Adrenal gland (tissue), 19 donors: ENCODE measurements at places on chromosomes 13 and 19. TPM values are rescaled to one million over a fixed set of nuclear protein-coding genes. Genes with fewer than 3 reads are reported as not detected.

DNA sequence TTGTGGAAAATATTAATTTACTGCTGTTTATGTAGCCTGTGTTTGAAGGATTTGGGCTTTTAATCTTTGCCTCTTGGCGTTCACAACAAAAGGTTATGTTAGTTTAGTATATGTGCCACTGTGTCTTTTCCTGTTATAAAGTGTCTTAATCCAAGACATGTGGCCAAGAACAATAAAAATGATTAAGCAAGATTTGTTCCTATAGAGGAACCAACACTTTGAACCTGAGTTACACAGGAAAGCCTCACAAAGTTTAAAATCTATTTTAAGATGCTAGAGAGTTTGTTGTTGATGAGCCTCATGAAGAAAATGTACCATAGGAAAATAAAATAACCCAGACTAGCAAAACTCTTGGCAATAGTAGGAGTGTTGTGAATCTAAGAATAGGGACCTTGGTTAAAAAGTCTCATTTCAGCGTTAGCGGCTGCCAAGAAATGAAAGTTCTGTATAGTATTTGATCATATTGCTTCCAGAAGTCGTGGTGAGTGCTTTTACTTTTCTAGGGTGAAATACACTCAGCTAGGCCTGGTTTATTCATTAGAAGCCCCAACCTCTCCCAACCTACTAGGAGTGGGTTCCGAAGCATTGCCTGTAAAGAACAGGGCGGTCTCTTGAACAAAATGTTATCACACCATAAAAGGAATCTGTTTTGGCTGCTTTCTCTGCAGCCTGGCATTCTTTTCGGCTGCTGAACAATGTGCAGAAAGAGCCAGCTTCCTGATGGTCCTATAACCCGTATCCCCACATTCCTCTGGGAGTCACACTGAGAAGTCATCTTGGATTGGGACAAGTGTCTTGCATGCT is 102.6 kb downstream of the LRCH1 start:
- no peak overlapping the region for H3K4me3 ChIP-seq
- no peaks in the 10 kb centered on the region for H3K27me3 ChIP-seq
- no peak overlapping the region for H3K27ac ChIP-seq
- DNase-seq = no peak
- no peaks in the 10 kb centered on the region for H3K36me3 ChIP-seq

- H3K36me3 ChIP-seq = no peaks in the 10 kb centered on the region
- H3K27ac ChIP-seq = no peak overlapping the region
- no peak overlapping the region for H3K4me3 ChIP-seq
- no peaks in the 10 kb centered on the region for H3K4me1 ChIP-seq
These were observed 32.7 kb downstream of the VSTM1 start for GRCh38 chr19:54030895-54031586.

DNA sequence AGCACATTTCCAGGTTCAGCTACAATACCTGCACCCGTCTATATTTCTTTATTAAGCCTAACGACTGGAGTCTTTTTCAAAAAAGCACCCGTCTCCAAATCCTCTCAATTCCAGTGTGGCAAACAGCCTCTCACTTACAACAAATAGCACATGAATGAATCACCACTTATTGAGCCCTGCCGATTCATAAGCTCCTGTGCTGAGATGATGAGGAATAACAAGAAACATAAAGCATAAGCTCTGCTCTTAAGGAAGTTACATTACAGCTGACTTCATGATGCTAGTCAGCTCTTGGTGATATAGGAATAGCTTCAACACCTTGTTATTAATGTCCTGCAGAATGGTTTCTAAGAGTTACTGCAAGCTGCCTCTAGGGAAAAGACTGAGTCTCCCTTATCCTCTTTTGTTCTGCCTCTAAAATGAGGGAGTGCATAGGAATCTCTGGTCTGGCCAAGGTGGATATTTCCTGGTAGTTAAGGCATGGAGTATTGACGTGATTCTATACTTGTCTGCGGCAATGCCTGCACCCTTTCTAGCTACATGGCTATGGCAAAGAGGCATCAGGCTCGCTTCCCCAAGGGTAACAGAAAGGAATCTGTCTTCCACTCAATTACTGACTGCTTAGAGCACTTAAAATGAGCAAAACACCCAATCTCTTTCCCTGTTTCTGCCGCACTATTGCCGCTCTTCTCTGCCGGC is 195.7 kb downstream of the KLF12 start:
- H3K36me3 ChIP-seq = no peaks in the 10 kb centered on the region
- DNase-seq = no peak
- no peaks in the 10 kb centered on the region for H3K27me3 ChIP-seq
- H3K4me1 ChIP-seq = no peaks in the 10 kb centered on the region

- H3K27me3 ChIP-seq = no peaks in the 10 kb centered on the region
- H3K4me3 ChIP-seq = no peak overlapping the region
- H3K27ac ChIP-seq = no peak overlapping the region
- peak; percentile 67 for DNase-seq
These were observed 30.5 kb downstream of the RANBP3 start for GRCh38 chr19:5947435-5947834.

DNA sequence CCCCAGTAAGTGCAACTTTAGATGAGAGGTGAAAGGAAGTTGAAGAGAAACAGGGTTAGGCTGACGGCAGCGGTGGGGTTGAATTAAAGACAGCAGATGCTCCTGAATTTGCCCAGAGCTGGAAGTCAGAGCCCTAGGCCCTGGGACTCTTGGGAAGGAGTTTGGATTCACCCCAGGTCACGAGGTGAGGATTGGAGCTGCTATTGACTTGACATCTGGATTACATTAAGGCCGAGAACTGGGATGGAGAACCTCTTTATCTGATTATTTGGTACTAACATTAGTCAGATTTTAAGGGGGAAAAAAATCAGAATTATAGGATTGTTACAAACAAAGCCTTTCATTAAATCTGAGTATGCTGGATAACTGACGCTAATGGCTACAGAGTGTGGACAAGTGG is 367.2 kb downstream of the ZNF536 start:
- peaks cover 5% of the 10 kb centered on the region for H3K27me3 ChIP-seq
- no peaks in the 10 kb centered on the region for H3K36me3 ChIP-seq
- no peak overlapping the region for H3K27ac ChIP-seq

Gene PPP5C
- 75.1 TPM for total RNA-seq

GRCh38 chr19:1157931-1158884 is 15.9 kb downstream of the SBNO2 start:
- peaks cover 37% of the 10 kb centered on the region for H3K4me1 ChIP-seq
- no peak for DNase-seq
- H3K4me3 ChIP-seq = no peak overlapping the region
- no peaks in the 10 kb centered on the region for H3K27me3 ChIP-seq
- peaks cover 13% of the 10 kb centered on the region for H3K36me3 ChIP-seq

DNA sequence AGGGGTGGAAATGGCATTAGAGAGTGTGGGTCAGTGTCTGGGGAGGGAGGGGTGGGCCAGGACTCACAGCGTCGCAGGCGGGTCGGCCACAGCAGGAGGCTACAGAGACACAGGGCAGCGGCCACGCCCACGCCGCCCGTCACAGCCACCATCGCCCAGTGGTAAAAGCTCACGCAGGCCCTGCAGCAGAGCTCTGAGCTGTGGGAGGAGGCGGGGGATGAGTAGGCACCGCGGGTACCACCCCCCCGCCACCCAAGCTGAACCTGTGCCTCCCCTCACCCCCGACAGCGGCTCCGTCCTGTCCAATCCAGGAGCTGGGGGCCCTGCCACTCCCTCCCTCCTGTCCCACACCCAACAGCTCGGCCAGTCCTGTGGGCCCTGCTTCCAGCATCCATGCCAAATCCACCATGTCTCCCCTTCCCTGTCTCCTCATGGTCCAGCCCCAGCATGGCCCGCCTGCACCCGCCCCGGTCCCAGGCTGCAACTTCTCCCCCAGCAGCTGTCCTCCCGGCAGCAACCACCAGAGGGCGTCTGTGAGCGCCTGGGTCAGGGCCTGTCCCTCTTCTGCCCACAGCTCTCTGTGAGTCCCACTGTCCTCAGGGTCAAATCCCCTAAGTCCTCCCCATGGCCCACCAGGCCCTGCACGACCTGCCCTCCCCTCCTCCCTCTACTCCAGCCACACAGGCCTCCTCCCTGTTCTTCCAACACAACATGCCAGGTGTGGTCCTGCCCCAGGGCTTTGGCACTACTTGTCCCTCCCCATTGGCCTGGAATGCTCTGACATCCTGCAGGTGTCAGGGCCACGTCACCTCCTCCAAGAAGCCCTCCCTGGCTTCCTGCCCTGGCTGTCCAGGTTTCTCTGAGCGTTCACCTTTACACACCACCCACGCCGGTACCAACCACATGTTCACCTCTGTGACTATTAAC is 6.0 kb downstream of the TEKTIP1 start:
- H3K27ac ChIP-seq = no peak overlapping the region
- peaks cover 8% of the 10 kb centered on the region for H3K36me3 ChIP-seq
- no peaks in the 10 kb centered on the region for H3K27me3 ChIP-seq

DNA sequence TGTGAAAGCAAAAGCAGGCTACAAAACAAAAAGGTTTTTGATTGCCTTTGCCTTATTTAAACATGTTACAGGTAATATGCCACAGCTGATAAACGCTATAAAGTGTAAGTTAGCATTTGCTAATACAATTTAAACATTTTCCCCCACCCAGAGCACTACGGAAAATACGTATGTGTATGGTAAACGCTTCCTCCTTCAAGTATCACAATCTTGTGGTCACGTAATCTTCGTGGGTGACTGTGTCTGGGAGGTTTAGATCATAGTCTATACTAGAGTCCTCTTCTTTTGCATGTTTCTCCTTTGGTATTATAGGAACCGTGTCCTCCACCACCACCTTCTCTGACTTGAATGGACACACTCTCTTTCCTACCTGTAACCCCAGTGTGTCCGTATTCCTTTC is 38.1 kb upstream of the POSTN start:
- H3K4me1 ChIP-seq = no peaks in the 10 kb centered on the region
- no peaks in the 10 kb centered on the region for H3K36me3 ChIP-seq
- DNase-seq = no peak
- no peak overlapping the region for H3K27ac ChIP-seq
- no peak overlapping the region for H3K4me3 ChIP-seq

Gene MEIS3
- 2.8 TPM for total RNA-seq

Gene ZNF615
- 15.0 TPM for total RNA-seq

Gene PRPF31
- total RNA-seq = 41.6 TPM

DNA sequence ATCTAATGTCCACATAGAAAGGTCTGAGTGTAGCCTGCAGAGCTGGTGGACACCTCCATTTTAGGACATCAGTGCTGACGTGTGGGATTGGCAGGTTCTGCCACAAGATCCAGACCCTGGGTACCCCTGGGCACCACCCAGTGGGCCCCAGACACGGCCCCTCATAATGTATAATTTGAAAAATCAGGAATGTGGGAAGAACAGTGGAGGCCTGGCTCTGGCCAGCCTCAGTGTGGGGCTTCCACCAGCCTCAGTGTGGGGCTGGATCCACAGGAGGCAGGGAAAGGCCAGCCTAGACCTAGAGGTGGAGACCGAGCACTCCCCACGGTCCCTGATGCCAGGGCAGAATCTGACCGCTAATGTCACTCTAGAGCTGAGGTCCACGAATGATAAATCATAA is 150.7 kb upstream of the SOX1 start:
- no peak overlapping the region for H3K27ac ChIP-seq
- DNase-seq = no peak
- H3K4me3 ChIP-seq = no peak overlapping the region
- no peaks in the 10 kb centered on the region for H3K36me3 ChIP-seq
- no peaks in the 10 kb centered on the region for H3K27me3 ChIP-seq
- no peaks in the 10 kb centered on the region for H3K4me1 ChIP-seq

DNA sequence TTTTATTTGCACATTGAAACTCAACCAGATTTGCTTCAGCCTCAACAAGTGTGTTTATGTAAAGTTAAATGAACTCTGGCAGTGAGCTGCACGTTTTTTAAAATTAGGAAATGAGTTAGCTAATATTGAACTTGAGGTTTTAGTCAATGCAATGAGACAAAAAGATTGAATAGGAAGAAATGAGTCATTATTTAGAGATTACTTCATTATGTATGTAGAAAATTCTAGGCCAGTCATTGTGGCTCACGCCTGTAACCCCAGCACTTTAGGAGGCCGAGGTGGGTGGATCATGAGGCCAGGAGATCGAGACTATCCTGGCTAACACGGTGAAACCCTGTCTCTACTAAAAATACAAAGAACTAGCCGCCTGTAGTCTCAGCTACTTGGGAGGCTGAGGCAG is 22.8 kb upstream of the CD70 start:
- no peaks in the 10 kb centered on the region for H3K4me1 ChIP-seq
- H3K27ac ChIP-seq = no peak overlapping the region
- DNase-seq = no peak
- H3K4me3 ChIP-seq = no peak overlapping the region
- peaks cover 24% of the 10 kb centered on the region for H3K27me3 ChIP-seq
- H3K36me3 ChIP-seq = no peaks in the 10 kb centered on the region

DNA sequence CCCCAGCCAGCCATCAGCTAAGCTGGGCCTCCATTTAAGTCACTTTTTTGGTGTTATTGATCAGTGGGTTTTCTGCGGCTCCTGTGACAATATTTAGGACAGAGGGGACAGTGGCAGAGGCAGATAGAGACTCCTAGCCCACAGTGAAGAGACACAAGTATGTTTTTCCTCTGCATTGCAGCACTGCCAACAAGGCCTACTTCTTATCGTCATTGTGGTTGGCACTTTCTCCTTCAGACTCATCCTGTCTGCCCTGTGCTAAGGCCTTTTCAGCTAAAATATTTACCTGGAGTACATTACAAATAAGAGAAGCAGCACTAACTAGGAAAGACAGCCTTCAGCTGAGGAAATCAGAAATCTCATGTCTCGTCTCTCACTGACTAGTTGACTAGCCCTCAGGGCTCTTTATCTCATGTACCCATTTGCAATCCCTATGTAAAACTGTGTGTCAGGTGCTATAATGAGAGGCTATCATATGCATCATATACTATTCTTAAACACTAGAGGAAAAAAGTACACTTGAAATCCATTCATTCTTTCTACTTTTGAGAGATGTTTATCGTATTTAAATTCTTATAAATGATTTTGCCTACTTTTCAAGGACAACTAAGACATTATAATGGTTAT is 62.2 kb downstream of the ZAR1L start:
- no peak for DNase-seq
- H3K4me1 ChIP-seq = no peaks in the 10 kb centered on the region
- no peak overlapping the region for H3K27ac ChIP-seq
- no peak overlapping the region for H3K4me3 ChIP-seq

- no peaks in the 10 kb centered on the region for H3K27me3 ChIP-seq
- H3K27ac ChIP-seq = no peak overlapping the region
- H3K4me1 ChIP-seq = peaks cover 23% of the 10 kb centered on the region
- DNase-seq = peak; percentile 60
- no peak overlapping the region for H3K4me3 ChIP-seq
These were observed 2.6 kb downstream of the AP1M1 start for GRCh38 chr19:16200038-16201010.

Gene TMEM145
- total RNA-seq = not detected
